Spinal cord (tissue), 10 donors: ENCODE measurements at places on chromosomes 3 and 15.

- DNase-seq: no peak
These were observed 232.2 kb downstream of the UBE2E2 start for GRCh38 chr3:23435318-23435717.

DNA sequence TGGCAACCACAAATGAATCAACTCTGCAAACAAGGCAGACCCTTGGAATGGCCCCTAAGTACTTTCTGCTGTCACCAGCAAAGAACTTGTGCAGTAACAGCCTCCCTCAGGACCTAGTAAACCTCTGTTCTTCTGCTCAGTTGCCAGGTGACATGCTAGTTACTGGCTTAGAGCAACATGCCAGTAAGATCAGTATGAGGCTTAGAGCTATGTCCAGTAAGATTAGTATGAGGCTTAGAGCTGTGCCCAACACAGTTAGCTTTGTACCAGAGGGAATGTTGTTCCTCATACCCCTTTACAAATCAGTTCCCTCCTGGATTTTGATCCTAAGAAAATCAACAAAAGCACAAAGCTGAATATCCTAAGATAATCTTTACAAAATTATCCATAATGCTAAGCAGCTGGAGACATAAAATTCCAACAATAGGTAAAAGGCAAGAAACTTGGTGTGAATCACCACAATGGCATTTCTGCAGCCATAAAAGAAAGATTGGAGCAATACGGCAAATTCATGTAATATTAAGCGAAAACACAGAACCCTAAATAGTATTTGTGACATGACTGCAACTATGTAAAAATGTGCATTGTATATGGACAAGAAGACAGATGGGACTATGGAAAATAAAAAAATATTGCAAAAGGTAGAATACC lies 107.3 kb upstream of the LPP start:
- DNase-seq: no peak

DNA sequence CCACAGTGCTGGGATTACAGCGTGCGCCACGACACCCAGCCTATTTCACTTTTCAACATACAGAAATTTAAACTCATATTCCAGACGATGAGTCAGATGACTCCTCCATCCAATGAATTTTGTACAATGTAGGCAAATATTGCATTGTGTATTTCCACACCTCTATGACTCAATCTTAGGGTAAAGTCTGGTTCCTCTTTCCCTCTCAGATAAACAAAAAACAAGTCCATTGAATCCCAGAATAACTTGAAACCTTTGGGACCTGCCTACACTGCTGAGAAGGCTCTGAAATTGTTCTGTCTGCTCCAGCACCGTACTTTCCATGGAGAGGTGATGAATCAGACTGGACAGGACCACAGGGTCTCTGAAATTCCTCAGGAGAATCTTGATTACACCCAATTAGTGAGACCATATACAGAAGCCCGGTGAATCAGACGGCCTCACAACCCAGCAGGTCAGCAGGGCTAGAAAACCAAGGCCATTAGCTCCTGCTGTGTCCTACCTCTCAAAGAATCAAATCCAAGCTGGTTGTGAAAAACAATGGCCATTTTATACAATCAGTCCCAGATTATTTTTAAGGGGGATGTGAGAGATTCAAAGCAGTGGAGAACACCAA lies 112.6 kb downstream of the ERC2 start:
- DNase-seq: no peak

GRCh38 chr3:125643172-125643571 lies 47.9 kb upstream of the OSBPL11 start:
- DNase-seq: no peak

- no peak for DNase-seq
These were observed 48.7 kb upstream of the NR2E3 start for GRCh38 chr15:71761649-71762048.

DNA sequence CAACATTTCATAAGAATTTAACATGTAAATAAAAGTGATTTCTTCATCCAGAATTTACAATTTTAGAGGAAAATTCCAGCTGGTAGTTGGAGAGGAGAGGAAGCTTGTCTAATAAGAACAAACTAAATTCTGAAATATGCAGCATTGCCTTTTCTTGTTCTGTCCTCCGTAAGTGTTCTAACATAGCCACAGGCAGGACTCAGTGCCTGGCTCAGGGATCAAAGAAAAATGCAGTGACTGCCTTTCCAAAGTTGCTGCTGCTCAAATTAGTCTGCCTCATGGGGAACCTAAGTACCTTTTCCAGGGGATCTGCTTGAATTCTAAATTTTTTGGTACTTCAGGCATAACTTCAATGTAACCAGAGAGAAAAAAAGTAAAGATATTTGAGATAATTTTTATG lies 713.0 kb upstream of the CADM2 start:
- no peak for DNase-seq
